NCI-H460 (cell line): ENCODE measurements at places on chromosomes 12 and 14.
A peak's percentile ranks its signal among the peaks of the same experiment; 100 is the strongest.

GRCh38 chr12:8548192-8548591, 7.5 kb upstream of the CLEC4E start:
- DNase-seq = no peak

- DNase-seq = no peak
Measured at GRCh38 chr12:80834724-80835123, 103.0 kb downstream of the LIN7A start.

DNA sequence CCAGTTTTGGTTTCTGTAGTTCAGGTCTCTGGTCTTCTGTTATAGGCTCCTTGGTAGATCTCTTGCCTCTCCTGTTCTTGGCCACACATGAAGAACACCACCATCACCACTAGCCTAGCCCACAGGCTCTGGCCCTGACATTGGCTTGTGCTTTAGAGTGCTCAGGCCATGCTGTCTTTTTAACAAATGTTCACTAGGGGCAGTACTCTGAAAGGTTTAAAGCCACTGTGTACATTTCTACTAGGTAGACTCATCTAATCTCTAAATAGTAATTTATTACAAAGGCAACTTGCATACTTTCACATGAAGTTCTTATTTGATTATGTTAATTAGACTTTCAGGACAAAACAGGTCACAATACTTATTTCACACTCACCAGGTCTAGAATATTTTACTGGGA, 38.3 kb downstream of the PDE6H start:
- no peak for DNase-seq

GRCh38 chr14:105479431-105480158, 5.0 kb downstream of the CRIP2 start:
- no peak for DNase-seq

DNA sequence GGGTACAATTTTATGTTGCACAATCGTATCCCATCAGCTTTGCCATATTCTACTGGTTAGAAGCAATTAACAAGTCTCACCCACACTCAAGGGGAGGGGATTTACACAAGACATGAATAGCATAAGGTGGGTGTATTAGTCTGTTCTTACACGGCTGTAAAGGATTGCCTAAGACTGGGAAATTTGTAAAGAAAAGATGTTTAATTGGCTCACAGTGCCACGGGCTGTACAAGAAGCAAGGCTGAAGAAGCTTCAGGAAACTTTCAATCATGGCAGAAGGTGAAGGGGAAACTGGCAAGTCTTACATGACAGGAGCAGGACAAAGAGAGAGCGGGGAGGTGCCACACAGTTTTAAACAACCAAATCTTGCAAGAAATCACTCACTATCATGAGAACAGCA, 231.8 kb upstream of the AMIGO2 start:
- no peak for DNase-seq

DNA sequence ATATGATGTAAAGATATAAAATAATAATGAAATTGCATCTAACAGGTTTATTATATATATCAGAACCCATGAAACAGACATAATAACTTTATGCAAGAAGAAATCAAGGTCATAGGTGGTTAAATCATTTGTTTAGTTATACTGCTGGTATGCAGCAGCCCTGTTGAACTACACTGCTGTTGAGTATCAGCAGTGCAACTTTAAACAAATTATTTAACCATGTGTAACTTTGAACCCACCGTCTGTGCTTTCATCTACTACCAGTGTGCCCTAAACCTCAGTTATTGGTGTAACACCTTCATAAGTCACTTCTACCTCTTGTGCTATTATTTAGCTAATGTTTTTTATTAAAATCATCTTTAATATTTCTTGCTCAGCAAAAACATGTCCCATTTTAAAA, 262.3 kb upstream of the CRY1 start:
- no peak for DNase-seq

- no peak for DNase-seq
Measured at GRCh38 chr14:29898470-29898869, 29.2 kb downstream of the PRKD1 start.

- no peak for DNase-seq
Measured at GRCh38 chr14:82488473-82488872, 954.8 kb upstream of the SEL1L start.

GRCh38 chr12:95574799-95575452, 23.6 kb upstream of the USP44 start:
- DNase-seq = peak; percentile 59

DNA sequence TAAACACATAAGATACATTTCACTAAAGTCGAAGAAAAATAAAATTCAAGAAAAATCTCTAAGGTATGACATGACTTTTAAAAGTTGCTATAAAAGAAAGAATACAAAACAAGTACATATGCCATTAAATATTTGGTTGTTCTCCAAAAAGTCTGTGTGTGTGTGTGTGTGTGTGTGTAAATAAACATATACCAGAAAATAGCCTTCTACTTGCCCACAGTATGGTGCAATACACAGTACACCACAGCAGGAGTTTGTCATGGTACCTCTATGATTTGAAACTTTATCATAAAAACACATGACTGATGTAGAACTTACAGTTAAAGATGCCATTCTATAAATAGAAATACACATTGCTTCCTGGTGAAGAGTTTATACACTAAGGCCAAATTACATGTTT, 692.7 kb upstream of the MGAT4C start:
- no peak for DNase-seq

DNA sequence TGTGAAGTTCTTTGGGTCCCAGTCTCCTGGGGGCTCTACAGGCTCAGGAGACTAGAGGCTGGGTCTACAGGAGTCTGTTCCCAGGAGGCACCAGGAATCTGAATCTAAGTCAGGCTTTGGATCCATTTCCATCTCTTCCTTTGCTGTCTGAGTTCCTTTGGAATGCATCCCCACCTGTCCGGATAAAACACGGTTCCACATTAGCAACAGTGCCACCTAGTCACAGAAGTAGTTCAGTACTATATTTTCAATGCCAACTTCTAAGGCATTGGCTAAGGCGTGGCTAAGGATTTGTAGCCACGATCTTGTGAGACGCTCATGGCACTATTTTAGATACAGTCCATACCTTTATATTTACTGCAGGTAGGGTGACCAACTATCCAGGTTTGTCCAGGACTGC, 15.1 kb downstream of the ZC2HC1C start:
- DNase-seq = no peak

DNA sequence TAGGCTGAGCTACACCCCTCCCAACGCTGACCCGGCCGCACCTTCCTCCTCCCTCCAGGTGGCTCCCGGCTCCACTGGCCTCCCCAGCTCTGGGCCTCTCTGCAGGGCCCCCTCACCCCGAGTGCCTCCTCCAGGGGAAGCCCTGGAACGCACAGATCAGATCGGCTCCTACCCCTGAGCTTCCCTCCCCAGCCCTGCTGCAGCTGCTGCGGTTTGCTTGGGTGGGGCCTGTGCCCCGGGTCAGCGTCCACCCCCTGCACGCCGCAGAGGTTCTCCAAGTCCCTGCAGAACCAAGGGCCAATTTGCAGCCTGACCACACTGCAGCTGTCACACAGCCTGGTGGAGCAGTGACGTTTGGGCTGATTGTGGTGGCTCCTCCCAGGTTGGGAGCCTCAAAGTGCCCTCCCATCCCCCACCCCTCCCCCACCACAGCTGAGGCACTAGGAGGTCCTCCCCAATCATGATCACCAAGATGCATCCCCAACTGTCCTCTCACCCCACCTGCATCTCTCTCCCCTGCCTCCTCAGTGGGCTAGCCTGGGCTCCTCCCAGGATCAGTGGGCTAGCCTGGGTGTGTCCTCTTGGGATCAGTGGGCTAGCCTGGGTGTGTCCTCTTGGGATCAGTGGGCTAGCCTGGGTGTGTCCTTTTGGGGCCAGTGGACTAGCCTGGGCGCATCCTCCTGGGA, 12.8 kb upstream of the FBRSL1 start:
- DNase-seq = no peak

GRCh38 chr12:72586456-72586855, 314.3 kb downstream of the TRHDE start:
- DNase-seq = no peak

DNA sequence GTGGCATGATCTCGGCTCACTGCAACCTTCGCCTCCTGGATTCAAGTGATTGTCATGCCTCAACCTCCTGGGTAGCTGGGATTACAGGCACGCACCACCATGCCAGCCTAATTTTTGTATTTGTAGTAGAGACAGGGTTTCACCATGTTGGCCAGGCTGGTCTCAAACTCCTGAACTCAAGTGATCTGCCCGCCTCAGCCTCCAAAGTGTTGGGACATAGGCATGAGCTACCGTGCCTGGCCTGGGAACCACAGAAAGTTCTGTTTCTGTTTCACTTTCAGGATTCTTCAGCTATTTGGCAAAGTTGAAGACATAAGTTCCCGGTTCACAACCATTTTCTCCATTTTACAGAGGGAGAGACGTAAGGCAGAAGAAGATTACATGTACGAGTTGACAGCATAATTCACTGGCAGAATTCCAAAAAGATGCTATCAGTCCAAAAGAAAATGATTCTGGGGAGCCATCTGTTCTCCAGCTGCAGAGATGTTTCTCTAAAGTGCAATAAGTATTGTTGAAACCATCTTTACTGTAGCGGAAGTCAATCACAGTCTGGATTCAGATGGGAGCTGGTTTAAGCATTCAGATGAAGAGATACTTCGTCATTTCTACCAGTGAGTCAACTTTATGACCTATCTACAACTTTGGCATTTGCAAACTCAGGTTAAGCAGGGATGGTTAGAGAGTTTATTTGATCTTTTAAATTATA, 8.1 kb upstream of the RNF34 start:
- DNase-seq = no peak

- DNase-seq = no peak
Measured at GRCh38 chr14:60965402-60965801, 15.5 kb downstream of the TRMT5 start.

DNA sequence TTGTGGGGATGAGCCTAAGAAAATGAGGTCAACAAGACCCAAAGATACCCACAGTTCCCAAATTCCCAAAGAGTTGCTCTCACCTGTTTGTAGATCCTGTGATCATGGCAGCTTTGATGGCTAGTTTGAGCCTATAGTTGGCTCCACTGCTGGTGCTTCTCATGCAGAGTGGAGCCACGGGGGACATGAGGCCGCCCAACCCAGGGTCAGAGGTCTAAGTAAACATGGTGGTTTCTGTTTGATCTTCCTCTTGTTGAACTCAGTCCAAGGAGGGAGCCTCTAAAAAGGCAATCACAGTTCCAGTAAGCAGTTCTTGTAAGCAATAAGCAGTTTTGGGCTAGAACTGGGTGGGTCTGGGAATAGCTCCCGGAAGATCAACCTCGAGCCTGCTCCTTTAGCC, 125.6 kb upstream of the DHRS4 start:
- DNase-seq = no peak

- DNase-seq = no peak
Measured at GRCh38 chr14:51884086-51884927, 23.9 kb downstream of the GNG2 start.

- DNase-seq = no peak
Measured at GRCh38 chr14:85573406-85573805, 43.5 kb downstream of the FLRT2 start.

DNA sequence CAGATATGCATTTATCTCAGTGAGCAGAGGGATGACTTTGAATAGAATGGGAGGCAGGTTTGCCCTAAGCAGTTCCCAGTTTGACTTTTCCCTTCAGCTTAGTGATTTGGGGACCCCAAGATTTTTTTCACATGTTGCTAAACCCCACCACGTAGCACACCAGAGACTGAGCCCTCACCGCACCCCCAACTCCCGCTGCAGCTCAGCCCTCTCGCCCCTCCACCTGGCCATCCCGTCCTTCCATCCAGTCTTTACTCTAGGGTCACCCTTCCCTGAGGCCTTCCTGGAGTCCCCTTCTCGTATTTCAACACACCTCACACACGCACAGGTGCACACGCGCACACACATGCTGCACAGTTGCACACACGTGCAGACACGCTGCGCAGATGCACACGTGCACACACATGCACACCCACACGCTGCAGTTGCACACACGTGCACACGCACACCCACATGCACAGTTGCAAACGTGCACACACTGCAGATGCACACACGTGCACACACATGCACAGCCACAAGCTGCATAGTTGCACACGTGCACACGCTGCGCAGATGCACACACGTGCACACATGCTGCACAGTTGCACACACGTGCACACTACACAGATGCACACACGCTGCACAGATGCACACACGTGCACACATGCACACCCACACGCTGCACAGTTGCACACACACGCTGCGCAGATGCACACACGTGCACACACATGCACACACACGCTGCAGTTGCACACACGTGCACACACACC, 30.0 kb downstream of the HSP90AA1 start:
- no peak for DNase-seq

DNA sequence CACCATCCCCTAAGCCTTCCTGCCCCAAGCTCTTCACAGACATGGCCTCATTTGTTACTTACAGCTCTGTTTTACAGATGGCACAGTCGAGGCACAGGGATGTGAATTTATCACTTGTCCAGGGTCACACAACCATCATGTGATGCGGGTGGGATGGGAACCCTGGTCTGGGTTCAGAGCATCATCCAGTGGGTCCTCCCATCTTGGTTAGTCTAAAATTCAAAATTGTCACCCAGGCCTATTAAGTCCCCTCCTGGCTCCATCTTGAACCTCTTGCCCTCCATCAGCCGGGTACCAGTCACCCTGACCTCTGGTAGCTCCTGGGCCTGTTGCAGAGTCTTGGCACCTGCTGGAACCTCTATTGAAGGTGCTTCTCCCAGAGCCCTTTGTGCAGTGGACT, 52.9 kb downstream of the ACACB start:
- DNase-seq = no peak

DNA sequence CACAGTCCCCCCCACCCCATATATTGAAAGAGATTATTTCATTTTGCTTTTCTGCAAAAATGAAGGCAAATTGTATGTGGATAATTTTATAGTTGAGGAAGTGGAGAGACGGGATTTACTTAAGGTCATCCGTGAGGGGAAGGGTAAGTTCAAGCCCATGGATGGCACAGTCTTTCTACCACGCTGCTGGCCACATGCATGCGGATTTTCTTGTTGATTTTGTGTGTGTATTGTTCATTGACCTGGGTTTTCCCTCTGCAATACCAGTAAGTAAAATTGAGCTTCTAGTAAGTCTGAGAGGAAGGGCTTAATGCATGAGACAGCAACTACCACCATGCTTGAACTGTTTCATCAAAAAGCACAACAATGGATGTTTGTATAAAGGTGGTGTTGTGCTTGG, 35.1 kb downstream of the ACACB start:
- DNase-seq = no peak

DNA sequence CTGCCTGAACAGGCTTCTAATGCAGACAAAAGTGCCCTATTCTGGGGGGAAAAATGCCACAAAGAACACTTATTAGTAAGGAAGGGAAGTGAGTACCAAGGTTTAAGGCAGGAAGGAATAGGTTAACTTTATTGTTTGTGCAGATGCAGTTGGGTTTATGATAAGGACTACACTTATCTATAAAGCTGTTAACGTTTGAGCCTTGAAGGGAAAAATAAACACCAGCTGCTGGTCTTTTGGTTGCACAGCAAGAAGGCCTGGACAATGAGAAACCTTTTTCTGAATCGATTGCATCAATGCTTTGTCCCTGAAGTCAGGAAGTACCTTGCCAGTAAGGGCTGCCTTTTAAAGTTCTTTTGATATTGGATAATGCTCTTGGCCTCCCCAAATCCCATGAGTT, 407.8 kb downstream of the ATP23 start:
- no peak for DNase-seq
